ENCODE measurements at places on chromosomes 16 and 17. TPM values are rescaled to one million over a fixed set of nuclear protein-coding genes. Genes with fewer than 3 reads are reported as not detected.

DNA sequence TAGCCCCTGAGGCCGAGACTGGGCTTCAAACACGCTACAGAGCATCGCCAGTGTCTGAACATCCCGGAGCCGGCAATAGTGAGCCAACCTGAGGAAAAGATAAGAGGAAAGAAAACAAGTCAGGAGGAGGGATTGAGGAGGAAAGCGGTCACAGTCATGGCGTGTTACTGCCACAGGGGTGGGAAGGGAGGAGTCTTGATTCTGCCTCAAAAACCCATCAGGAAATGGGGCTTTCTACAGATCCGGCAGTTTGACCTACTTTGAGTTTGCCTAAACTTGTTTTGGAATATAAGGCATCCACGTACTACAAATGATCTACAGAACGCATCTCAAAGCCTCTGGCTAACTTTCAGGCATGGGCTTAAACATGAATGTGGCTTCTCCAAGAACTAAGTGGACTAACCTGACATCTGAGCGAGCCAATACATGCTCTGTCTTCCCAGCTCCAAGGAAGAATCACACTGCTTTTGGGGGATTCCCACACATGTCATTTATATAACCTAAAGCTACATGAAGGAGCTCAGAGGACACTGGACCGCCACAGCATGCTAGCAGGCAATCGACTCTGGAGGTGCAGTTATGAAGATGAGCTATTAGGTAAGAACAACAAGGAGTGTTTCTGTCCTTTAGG, 96.6 kb downstream of the WDR59 start:
- no peak for DNase-seq

- peak; percentile 68 for DNase-seq
These were observed 879 bp downstream of the SOCS1 start for GRCh38 chr16:11254913-11255736.

DNA sequence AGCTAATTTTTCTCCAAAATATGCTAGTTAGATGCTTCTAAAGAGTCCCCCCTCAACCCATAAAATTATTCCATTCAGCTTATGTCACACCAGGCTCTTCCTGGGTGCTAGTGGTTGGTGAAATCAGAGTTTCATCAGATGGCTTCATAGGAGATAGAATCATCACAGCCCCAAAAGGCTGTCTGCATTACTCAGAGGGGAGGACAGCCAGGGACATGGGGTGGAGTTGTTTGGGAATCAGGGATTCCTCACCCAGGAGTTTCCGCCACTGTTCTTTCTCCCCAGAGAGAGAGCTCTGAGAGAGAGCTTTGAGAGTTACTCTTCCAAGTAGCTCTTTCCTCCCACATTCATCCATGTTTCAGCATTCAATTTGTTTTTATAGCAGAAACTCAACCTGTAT, 288 bp upstream of the KRT34 start:
- no peak for DNase-seq

DNA sequence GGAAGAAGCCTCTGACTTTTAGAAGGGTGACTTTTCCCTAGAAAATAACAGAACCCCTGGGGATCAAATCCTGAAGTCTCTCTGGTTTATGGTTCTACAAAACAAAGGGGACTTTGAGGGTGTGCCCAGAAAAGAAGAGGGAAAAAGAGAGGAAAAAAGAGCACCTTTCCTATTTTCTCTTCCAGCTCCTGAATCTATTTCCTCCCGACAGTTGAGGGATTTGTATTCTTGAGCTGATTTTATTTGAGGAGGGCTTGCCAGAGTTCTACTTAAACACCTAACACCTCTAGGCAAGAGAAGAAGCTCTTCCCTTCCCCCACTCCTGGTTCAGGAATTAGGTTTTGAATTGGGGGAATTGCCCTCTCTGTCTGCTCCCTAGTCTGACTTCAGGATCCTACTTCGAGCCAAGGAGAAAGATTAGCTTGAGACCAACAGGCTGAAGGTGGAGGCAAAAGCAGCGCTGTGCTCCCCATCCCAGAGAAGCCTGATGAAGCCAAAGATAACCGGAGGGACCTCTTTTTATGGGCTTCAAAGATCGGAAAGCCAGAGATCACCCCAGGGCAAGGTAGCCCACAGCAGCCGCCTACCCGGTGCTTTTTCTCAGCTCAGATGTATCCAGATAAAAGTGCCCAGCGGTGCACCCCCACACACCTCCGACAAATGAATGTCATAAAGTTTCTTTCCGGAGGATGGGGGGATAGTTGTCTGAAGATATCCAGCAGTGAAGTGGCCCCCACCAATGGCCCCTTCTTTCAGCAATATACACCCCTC, 796 bp downstream of the HOXB3 start:
- DNase-seq, result no peak

- DNase-seq, result no peak
These were observed 11.5 kb downstream of the KCNJ16 start for GRCh38 chr17:70086516-70086915.

GRCh38 chr17:67506966-67507365, 129.9 kb downstream of the PITPNC1 start:
- DNase-seq, result no peak

DNA sequence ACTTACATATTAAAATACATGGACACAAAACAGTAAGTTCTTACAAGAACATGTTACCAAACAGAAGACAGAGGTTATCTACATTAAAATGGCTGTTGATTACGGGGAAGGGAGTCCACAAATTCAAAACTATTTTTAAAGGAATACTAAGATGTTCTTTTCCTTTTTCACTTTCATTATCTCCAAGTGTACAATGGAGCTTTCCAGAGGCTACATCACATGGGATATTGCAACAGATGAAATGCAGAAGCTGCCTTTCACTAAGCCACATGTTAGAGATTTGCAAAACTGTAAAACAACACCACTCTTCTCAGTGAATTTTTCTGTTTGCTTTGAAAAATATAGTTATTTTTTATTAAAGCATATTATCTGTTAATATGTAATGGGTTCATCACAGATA, 53.6 kb downstream of the XPO6 start:
- no peak for DNase-seq

CCL1 gene
- total RNA-seq, result not detected

GRCh38 chr17:61460796-61461585, 8.8 kb downstream of the TBX4 start:
- DNase-seq, result peak; percentile 42

DNA sequence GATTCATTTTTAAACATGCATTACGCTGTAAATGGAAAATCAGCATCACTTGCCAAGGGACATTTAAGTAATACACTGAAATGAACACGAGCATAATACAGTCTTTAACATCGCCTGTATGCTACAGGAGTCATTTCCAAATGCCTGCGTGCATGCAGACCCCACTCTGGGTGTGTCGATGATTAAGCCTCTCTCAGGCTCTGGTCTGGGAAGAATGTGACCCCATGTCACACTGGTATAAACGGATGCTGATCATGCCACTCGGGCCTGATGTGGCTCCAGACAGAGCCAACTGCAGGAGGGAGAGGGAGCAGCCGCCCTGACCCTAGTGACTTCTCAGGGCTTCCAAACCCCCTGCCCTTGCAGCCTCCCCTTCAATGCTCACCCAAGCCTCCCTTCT, 10.8 kb downstream of the EMP2 start:
- DNase-seq, result no peak

MYH2 gene
- 0.37 TPM for total RNA-seq

TLCD1 gene
- 13.4 TPM for total RNA-seq

KRTAP4-6 gene
- total RNA-seq, result not detected

TRIM25 gene
- total RNA-seq, result 7.6 TPM

RPS2 gene
- 3,079 TPM for total RNA-seq

XYLT1 gene
- 8.2 TPM for total RNA-seq

IGF2BP1 gene
- total RNA-seq, result 137 TPM

GRCh38 chr16:83051451-83051850, 424.7 kb downstream of the CDH13 start:
- DNase-seq, result no peak

DNA sequence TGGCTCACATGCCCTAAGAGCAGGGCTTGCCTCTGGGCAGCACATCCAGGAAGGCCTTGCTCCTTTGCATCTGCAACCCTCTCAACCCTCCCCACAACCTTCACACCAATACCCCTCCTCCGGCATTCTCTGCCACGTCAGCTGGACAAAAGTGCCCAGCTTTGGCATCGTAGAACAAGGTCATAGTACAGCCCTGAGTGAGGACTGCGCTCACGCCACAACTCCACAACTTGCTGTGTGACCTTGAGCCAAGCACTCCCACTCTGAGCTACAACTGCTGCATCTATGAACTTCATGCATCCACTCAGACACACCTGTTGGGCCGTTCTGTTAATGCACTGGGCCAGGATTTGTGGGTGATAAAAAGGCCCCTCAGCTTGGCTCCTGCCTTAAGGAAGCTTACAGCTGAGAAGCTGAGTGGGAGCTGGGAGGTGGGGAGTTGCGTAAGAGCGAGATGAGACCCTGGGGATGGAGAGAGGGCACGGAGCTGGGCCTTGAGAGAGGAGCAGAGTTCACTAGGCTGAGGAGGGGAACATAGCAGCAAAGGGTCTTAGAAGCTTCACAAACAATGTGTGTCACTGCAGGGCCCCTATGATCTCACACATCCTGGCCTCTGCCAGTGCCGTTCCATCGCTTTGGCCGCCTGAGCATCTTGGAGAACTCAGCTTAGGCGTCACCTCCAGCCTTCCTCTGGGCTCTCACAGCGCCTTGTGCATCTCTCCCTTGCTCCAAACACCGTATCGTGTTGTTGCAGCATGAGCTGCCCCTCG, 8.6 kb upstream of the MRC2 start:
- DNase-seq, result no peak

GRCh38 chr17:69320210-69320907, 6.6 kb downstream of the ABCA5 start:
- DNase-seq, result no peak

RECQL5 gene
- total RNA-seq, result 22.7 TPM

DNA sequence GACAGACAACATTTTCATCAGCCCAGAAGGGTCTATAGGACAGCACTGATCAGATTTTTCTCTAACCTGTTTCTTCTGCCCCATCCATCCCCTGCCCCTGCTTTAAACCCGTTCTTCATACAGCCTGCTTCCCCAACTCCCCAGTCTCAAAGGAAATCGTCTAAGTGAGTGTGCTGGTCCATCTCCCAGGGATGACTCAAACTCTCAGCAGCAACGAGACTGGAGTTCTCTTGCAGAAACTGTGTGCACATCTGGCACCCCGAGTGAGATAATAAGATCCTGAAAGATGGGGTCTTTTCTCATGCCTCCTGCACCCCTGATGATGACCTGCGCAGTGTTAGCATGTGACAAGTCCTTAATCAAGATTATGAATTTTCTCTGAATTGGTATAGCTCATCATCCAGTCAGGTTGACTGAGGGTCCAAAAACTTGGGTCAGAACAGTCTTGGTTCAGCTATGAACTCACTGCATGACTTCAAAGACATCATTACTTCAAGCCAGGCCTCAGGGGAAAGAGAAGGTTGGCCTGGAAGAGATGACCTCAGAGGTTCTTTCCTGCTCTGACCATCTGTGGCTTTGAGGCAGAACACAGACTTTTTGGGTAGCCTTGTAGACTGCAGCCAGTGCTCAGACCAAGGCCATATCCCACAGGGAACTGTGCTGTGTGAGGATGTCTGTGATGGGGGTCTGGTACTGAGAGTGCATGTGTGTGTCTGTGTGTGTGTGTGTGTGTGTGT, 117.9 kb downstream of the SPACA3 start:
- DNase-seq, result no peak

DNA sequence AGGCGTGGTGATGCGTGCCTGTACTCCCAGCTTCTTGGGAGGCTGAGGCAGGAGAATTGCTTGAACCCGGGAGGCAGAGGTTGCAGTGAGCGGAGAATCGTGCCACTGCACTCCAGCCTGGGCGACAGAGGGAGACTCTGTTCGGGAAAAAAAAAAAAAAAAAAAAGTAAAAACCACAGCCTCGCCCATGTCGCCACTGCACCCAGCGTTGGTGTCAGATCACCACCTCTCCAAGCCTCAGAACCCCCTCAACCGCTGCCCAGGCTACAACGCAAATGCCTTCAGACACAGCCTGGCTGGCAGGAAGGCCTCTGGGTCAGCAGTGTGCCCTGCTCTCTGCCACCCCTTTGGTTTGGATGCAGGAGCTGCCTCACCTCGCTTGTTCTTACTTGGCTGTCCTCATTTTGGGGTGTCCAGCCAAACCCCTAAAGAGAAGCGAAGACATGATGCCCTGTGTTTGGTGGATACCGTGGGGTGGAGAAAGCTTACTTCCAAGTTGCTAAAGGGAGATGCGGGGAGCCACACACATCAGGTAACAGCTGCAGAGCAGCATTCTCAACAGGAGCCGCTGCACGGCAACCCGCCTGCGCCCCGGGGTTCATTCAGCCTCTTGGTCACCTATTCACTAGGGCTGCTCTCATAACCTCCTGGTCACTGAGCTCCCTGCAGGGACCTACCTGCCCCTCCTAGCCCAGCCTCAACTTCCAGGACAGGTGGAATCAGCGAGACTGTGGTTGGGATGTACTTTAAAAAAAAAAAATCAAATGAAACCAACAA, 13.0 kb upstream of the CYTH1 start:
- no peak for DNase-seq

- DNase-seq, result no peak
These were observed 236.0 kb downstream of the UTP18 start for GRCh38 chr17:51496378-51496777.

RPRML gene
- total RNA-seq, result not detected

- DNase-seq, result no peak
These were observed 92.1 kb upstream of the GSE1 start for GRCh38 chr16:85520853-85521521.

- no peak for DNase-seq
These were observed 132.9 kb upstream of the ANKFN1 start for GRCh38 chr17:56020369-56020768.

DNA sequence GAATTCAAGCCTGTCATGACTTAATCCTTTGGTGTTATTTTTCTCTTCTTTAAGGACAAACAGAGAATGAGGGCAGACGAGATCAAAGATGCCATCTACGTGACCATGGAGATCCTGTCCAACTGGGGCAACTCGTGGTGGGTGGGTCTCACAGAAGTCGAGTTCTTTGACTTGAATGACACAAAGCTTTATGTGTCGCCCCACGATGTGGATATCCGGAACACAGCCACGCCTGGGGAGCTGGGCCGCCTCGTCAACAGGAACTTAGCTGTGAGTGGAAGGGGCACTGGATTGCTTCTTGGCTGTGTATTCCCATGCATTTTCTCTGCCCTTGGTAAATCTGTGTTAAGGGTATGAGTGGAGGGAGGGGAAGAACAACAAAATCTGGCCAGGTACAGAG, 158.7 kb downstream of the KATNIP start:
- DNase-seq, result no peak

GRCh38 chr17:57242148-57242547, 14.2 kb upstream of the MSI2 start:
- DNase-seq, result no peak

LGALS9B gene
- total RNA-seq, result not detected

DNA sequence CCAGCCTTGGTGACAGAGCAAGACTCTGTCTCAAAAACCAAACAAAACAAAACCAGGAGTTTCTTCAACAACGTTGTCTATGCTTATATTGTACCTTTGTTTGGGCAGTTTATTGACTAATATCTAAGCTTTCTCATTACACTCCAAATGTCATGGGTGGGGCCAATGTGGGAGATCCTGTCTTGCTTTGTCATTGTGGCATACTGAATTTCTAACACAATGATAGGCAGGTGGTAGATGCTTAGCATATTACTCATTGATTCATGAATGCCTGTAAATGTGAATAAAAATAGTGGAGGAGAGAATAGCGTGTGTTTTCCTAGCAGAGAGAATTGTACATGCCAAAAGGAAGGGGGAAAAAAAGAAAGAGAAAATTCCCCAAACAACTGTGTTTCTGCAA, 802.5 kb upstream of the EEF2KMT start:
- no peak for DNase-seq

GRCh38 chr16:48280546-48280945, 33.2 kb upstream of the ABCC11 start:
- no peak for DNase-seq

GRCh38 chr16:61419791-61420190, 616.4 kb downstream of the CDH8 start:
- DNase-seq, result peak; percentile 53

EPOP gene
- total RNA-seq, result 8.0 TPM
